ENCODE measurements at places on chromosomes 6 and 20.

GRCh38 chr6:6780231-6780630 lies 191.7 kb downstream of the LY86 start:
- no peak for DNase-seq

- DNase-seq = no peak
These were observed 3.9 kb downstream of the ACSS2 start for GRCh38 chr20:34880215-34880850.

DNA sequence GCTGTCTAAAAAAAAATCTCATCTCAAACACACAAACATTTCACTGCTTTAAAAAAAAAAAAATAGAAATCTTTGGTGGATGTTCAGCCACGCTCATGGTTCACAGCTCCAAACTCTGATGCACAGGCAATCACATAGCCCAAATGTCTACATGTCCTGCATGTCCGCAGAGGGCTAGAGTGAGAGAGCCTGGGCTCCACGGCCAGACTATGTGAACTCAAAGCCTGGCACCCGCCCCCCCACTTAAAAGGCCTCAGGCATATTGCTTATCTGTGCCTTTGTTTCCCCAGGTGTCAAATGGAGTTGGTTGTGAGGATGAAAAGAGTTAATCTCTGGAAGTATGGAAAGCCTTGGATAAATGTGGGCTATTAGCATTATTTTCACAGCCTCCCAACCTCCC lies 10.5 kb upstream of the PTGIS start:
- no peak for DNase-seq

- no peak for DNase-seq
These were observed 435.5 kb upstream of the NRSN1 start for GRCh38 chr6:23690453-23691049.

GRCh38 chr6:117559299-117559698 lies 43.0 kb downstream of the GOPC start:
- no peak for DNase-seq
